ENCODE measurements at places on chromosomes 7 and 10.

- DNase-seq, result peak; percentile 28
Measured at GRCh38 chr7:6530626-6531491, 20.4 kb downstream of the GRID2IP start.

DNA sequence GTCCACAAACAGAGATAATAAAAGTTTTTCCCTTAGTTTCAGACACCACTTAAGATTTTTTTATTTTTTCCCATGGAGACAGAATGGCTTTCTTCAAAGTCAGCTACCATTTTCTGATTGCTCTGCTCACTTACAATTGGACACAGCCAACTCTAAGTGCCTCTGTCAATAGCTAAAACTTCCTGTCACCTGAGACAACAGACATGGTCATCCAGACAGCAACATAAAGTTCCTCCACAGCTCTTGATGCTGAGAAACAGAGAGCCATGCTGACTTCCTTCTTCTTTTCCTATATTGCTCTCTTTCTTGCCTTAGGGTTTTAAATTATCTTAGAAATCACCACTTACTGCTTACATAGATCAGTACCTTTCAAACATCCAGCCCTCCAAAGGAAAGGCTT is 12.0 kb downstream of the ZNF800 start:
- DNase-seq, result no peak

GRCh38 chr10:17210361-17210760 is 8.9 kb upstream of the TRDMT1 start:
- DNase-seq, result no peak

DNA sequence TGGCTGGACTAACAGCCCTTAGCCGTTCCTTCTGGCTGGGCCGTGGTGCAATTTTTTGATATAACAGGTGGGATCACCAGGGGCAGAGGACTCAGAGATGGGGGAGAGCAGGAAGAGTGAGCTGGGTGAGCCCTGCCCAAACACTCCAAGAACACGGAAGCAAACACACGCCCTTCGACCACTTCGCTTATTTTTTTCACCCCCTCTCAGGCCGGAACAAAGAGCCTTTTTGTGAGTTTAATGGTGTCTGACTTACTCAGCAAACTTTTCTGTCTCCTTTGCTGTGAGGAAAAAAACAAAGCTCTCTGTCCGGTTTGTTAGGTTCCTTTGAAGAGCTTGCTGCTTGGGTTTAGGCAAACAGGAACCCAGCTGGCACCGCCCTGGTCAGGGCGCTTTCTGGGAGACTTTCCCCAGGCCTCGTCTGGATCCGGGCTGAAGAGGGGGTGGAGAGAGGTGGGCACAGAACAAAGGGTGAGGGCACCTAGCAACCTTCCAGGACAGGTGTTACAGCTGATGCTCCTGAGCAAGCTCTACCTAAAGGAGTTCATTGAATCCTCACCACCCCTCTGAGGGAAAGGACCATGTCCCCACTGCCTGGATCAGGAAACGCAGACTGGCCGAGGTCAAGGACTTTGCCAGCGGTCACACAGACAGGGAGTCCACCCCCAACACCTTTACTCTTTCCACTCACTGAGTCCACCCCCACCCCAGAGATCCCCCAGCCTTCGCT is 23.3 kb downstream of the CALML3 start:
- peak; percentile 62 for DNase-seq

GRCh38 chr7:47572094-47572445 is 9.8 kb downstream of the TNS3 start:
- no peak for DNase-seq

All from hematopoietic multipotent progenitor cell treated with erythropoietin and hydrocortisone succinate and interleukin-3 and kit ligand, for 6 days (in vitro differentiated cells).